Stimulated activated CD8-positive, alpha-beta memory T cell treated with anti-CD3 and anti-CD28 coated beads, Interleukin-7, amount 100 ng/mL, for 4 hours (primary cell): ENCODE measurements at places on chromosomes 3 and 15.

DNA sequence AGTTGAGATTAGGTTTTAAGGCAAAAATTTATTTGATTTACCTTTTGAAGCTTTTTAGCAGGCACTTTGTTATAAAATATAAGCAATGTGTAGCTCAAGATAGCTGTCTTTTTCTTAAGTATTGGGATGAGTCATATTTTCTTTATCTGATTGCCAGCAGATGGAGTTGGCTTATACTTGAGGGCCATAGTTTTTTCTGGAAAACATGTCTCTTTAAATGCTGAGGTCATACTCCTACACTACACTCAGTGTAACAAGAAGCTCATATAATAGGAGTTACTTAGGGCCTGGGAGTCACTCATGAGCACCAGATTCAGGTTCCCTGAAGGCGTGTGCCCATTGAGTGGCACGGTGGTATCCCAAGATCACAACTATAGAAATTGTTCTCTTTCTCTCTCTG, 579.8 kb downstream of the EDEM1 start:
- DNase-seq, result no peak

DNA sequence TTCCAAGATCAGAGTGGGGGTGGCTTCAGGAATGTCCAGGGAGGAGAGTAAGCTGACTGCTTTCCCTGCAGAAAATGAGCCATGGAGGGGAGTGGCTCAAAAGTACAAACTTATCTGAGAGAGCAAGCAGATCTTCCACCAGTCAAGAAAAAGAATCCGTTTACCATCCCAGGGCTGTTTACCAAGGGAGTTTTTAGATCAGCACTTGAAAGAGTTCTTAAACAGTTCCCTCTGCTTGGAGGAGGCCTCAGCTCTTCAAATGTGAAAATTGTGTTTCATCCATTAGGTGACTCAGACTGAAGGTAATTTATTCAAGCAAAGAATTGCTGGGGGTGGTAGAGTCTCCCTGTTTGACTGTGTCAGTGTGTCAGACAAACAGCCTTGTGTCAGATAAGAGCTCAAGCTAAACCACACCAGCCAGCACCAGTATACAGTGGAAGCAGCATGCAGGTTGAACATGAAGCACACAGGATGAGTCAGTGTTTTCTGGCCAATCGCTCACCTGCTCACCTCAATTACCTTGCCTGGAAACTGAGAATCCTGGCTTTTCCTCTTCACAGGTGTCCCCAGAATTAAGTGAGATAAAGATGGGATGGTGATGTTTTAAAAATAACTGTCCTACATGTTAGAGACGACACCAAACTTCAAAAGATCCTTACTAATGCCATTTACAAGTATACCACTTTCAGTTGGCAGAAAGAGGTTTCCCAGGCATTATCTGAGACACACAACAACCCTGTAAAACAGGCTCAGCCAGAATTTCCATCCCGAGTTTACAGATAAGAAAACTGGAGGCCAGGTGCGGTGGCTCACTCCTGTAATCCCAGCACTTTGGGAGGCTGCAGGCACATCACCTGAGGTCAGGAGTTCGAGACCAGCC, 21.7 kb downstream of the SH3BP5 start:
- DNase-seq, result peak; percentile 50

- no peak for DNase-seq
These were observed 4.4 kb downstream of the NAALADL2 start for GRCh38 chr3:174863488-174863887.

DNA sequence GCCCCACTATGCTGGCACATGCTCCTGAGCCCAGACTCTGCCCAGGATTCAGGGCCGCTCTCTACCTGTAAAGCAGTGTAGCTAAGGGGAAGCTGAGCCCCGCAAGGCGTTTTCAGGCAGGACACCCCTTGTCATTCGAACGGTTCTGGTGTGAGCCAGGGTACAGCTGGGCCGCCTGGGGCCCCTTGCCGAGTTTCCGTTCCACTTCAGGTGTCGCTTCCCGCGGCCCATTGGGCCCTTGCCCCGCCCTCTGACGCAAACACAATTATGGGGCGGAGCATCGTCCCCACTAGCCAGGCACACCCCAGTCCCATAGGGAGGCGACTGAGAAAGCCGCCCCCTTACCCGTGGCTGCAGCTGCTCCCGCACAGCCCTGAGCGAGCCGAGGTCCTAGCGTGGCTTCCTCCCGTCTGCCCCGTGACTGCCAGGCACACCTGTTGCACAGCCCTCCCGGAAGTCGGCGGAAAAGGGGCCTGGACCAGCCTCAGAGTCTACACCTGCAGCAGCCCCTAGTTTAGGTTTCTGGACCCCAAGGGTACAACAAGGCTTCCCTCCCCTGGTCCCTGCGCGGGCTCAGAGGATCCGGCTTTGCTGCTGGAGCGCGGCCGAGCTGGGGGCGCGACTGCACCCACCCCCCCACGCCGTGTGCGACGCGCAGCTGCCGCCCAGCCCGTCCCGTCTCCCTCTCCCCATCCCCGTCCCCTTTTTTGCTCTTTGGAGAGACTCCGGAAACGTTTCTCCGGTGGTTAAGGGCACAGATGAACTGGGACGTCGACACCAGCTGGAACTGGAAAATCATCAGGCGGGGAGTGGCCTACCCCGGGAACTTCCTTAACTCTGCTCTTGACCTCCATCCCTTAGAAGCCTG, at the start of gene PLSCR2:
Gene PLSCR2, minus strand, starts transcription at position 412 of the 868 bp plus-strand sequence. CDS start 9,657 bp downstream, outside the sequence.
- peak; percentile 67 for DNase-seq

DNA sequence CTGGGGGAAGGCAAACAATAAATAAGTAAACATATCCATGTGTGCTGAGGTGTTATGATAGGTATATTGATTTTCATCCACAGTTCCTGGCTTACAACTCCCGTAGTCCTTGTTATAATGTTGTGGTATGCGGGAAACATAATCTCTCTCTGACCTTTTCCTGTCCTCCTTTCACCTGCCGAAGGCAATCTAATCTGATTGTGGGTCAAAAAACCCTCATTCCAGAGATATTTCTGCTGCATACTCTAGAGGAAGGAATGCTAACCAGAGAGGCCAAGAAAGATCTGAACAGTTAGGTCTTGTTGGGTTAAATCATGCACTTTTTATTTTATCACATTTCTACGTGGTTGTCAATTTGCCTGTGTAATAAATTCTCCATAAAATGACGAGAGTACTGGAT, 383.6 kb upstream of the SEMA6D start:
- DNase-seq, result no peak
